Esophagus muscularis mucosa (tissue), 4 donors: ENCODE measurements at places on chromosomes 4 and X.

DNA sequence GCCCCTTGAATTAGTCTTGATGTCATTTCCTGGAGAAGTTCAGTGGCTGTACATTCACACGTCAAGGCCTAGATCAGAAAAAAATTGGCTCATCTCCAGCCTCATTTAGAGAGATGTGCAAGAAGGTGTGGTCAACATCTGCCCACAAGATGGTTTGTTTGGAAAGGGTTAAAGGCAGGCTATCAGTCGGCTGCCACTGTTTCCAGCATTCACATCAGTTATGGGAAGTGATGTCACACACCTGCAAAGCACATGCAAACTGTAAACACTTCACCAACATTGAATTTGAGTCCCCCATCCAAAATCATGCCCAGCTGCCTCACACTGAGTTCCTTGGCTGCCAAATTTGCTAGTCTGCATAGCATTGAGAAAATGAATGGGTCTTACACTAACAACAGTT lies 498.3 kb upstream of the INTU start:
- DNase-seq = no peak

- no peak for DNase-seq
These were observed 37.3 kb downstream of the KLHL15 start for GRCh38 chrX:23989689-23990088.

- DNase-seq = no peak
These were observed 6.3 kb downstream of the FAM47E start for GRCh38 chr4:76257824-76258223.

DNA sequence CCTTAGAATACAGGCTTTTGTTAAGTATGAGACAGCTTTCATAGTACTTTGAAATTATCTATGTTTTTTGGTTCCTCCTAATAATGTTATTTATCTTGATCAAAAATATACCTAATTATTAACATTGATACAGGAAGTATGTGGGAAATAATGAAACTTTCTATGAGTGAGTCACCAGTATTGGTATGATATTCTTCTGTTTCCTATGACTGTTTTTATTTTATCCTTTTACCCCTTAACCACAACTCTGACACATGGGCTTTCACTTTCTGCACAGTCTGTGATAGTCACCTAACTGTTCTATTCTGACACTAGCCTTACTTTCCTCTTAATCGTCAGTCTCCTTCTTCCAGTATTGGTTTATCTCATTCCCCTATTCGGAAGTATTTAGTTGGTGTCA lies 4.7 kb downstream of the THAP9 start:
- DNase-seq = no peak

DNA sequence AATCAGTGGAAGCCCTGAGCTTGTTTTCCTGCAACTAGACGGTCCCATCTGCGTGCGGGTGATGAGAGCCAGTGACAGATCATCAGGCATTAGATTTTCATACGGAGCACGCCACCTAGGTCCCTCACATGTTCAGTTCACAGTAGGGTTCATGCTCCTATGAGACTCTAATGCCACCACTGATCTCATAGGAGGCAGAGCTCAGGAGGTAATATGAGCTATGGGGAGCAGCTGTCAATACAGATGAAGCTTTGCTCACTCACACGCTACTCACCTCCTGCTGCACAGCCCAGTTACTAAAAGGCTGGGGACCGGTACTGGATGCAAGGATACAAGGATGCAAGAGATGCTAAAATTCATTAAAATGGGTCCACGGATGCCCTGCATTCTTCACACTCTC lies 61.2 kb downstream of the DHRSX start:
- DNase-seq = no peak

- no peak for DNase-seq
These were observed 1.7 kb downstream of the OCIAD1 start for GRCh38 chr4:48832571-48832970.

- DNase-seq = no peak
These were observed 92.5 kb upstream of the EDA2R start for GRCh38 chrX:66731398-66731797.

DNA sequence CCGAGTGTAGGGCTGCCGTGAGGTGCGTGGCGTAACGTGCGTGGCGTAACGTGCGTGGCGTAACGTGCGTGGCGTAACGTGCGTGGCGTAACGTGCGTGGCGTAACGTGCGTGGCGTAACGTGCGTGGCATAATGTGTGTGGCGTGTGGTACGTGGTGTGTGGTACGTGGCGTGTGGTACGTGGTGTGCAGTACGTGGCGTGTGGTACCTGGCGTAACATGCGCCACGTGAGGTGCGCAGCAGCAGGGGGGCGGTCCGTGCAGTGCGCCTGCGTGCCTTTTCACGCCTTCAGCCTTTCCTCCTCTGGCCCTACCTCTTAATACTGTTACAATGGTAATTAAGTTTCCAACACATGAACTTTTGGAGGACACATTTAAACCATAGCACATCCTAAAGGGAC lies at the start of gene TFDP3:
TSS of gene TFDP3 (minus strand) at position 26 of the 400 bp plus-strand sequence. CDS start 95 bp downstream, outside the sequence.
- DNase-seq = no peak

DNA sequence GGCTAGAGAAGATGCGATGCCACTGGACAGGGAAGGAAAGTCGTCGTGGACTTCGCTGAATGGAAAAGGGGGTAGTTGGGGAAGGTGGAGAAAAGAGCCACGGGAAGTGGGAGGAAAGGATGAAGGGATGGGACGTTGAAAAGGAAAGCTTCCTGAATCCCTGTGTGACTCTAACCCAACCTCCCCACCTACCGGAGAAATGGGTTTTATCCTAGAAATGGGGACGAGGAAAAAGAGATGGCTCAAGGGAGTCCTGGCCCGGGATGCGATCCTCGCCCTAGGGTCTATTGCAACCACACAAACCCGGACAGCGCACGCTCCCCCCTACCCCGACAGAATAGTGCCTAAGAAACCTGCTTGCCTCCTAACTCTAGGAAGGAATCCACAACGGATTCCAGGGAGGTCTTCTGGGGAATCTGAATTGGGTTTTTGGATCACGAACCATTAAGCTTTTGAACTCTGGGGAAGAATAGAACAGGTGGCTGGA lies 738 bp upstream of the TSPAN5 start:
- DNase-seq = no peak

- DNase-seq = no peak
These were observed 249.9 kb downstream of the PAPSS1 start for GRCh38 chr4:107470173-107470572.

- DNase-seq = no peak
These were observed 7.1 kb downstream of the EPGN start for GRCh38 chr4:74315376-74315775.

- no peak for DNase-seq
These were observed 66.9 kb upstream of the PHOX2B start for GRCh38 chr4:41815473-41815872.
